Mesenchymal stem cell (in vitro differentiated cells and primary cell): ENCODE measurements at places on chromosomes 3 and 15.

DNA sequence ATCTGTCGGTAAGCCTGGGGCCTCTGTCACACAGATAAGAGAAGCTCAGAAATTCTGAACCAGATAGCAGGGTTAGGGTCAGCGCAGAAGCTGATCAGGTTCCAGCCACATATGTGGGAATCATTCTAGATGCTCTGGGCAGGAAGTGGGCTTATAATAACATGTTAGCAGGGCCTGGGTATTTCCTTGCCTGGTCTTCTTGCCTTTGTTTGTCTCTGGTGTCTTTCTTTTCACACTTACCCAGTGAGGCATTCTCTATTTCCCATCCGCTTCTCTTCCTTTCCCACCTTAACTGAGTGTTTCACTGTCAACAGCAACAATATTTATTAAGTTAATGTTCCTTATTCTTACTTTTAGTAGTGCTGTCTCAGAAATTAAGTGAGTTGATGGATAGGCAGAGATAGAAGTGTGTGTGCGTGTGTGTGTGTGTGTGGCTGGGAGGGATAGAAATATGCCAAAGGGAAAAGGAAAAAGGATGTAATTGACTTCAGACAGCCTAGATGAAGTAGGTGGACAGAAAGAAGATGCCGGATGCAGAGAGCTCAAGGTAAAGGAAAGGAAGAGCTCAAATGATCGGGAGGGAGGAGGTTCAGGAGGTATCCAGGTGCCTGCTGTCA lies 2.0 kb downstream of the PLA1A start:
- DNase-seq, result no peak

GRCh38 chr3:190369668-190370295 lies 18.2 kb upstream of the CLDN16 start:
- peak; percentile 65 for DNase-seq

- DNase-seq, result no peak
These were observed 5.6 kb downstream of the CCR1 start for GRCh38 chr3:46202535-46202934.

DNA sequence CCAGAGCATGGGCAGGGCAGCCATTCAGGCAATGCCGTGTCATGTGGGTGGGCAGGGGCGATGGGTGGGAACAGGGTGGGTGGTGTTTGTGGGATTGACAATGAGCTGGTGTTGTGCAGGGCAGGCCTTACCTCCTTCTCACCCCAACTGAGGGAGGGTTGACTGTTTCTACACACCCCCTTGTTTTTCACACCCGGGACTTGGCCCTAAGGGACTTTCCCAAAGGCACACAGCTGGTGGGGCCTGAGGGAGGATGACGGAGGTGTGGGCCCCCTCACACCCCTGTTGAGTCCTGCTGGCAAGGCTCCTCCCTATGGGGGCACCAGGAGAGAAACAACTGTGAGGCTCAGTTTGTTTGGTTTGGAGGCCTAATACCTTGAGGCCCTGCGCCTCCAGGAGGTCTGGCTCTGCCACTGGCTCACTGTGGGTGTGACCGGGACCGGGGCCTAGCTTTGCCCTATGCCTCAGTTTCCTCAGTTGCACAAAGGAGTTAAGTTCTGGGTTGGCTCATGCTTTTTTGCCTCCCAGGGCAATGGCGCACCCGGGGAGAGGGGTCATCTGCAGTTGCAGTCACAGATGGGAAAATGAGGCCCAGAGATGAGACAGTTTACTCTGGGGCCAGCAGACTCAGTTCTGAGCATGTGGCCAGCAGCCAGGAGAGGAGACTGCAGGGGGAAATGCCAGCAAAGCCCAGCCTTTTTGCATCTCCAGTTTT lies 5.1 kb upstream of the DNAH1 start:
- DNase-seq, result no peak

DNA sequence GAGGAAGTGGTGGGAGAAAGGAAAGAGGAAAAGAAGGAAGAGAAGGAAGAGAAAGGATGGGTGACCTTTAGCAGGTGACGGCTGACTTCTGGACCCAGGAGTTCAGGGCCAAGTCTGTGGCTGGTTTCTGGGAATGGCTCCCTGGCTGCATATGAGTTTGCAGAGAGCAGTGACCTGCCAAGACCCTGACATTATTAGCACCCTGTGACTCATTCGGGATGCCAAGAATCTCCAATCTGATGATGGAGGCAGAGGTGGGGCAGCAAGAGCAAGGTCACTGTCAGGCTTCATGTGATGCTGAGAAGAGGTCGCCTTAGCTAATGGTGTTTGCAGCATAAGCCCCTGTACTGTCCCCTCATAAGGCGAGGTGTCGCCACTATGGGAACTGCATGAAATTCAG lies 42.6 kb downstream of the MYZAP start:
- no peak for DNase-seq

DNA sequence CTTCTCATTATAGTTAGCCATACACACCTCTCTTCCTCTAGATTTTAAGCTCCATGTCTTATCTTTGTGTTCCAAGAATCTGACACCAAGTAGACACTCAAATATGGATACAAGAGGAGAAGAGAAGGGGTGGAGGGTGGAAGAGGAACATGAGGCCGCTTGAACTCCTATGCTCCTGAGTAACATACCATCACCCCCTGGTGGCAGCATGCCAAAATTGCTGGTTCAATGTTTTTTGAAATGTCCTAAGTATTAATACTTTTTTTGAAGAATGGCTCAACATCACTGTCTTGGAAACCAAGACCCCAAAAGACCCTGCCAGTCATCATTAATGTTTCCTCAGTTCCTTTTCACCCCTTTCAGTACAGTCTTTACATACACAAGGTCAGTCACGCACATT lies 71.8 kb upstream of the HACD2 start:
- DNase-seq, result no peak

DNA sequence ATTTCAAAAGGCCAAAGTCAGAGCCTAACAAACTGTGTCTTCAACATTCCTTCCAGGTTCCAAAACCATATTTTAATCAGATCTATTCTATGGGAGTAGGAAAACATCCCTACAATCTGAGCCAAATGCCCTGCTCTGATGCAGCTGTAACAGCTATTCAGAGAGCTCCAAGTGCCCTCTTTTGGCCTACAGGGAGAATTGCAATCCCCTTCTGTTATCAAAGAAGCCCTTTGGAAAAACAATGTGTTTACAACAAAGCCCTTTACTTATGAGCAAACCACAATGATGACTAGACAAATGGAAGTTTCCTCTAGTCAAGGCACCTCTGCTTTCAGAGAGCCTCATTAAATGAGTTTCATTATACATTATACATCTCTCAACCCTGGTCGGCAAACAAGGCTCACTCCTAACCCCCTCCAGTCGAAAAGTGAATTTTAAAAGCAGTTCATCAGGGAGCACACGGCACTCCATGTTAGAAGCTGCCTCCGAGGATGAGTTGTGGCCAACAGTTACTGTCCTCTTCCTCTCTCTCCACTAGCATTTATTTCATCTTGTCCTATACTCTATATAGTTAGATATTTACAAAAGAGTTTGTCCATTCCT lies 42.6 kb upstream of the TMCO5A start:
- peak; percentile 64 for DNase-seq

GRCh38 chr3:32078864-32079263 lies 27.6 kb upstream of the GPD1L start:
- DNase-seq, result no peak

DNA sequence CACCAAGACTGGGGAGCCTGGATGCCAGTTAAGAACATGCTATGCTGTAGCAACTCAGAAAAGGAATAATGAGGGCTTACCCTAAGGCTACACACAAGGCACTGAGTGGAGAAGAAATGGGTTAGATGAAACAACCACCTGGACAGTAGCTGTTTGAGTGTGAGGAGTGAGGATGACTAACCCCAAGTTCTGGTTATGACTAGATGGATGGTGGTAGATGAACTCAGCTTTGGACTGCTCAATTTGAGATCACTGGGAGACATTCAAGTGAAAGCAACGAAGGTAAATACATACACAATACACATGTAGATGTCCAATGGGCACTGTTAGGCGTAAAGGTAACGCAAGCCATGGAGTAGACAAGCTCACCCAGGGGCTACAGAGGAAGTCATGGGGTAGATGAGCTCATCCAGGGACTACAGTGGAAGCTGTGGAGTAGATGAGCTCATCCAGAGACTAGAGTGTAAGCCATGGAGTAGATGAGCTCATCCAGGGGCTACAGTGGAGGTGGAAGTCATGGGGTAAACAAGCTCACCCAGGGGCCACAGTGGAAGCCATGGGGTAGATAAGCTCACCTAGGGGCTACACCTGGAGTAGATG lies 98.3 kb downstream of the ANO10 start:
- DNase-seq, result peak; percentile 40

- DNase-seq, result no peak
These were observed 56.8 kb downstream of the PLXNA1 start for GRCh38 chr3:127039719-127040118.

DNA sequence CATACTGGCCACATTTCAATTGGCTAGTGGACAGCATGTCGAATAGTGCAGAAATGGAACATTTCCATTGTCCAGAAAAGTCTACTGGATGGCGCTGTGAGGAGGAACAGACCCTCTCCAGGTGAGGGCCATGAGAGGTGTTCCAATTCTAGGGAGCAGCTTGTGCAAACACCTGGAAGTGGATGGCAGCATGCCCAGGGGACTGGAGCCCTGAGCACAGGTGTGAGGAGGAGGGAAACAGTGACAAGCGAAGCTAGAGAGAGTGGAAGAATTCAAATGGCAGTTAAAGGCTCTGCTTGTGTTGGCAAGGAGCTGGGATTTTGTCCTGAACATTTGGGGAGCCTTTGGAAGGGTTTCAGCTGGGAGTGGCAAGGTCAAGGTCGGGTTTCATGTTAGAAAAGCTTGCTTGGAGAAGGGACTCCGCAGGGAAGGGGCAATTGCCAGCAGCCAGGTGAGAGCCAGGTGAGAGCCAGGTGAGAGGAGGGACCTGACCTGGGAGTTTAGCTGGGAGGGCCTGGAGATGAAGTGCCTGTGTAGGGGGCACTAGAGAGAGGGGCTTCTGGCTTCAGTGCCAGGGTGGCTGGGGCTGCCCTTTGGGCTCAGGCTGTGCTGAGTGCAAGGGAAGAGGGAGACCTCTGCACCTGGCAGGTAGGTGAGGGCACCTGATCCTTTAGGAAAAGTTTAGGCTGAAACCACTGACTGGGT lies 93.8 kb downstream of the LINGO1 start:
- no peak for DNase-seq

GRCh38 chr3:47239929-47240328 lies 42.7 kb downstream of the KIF9 start:
- DNase-seq, result no peak

GRCh38 chr3:11574981-11575669 lies 68.6 kb downstream of the VGLL4 start:
- no peak for DNase-seq

DNA sequence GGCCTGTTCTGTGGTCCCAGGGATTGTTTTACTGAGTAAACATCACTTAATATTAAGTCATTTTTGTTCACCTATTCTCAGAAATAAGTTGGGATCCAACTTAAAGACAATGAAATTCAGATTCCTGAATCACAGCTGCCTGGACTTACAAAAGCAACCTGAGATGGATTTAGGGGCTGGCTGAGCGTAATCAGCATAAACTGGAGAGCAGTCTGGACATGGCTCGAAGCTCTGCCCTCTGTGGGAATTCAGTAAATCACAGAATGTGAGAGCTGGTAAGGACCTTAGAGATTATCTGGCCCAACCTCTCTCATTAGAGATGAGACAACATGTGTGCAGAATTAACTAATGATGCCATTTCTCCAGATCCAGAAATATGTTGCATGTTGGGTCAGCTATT lies 23.7 kb downstream of the CCDC80 start:
- DNase-seq, result no peak

GRCh38 chr3:79344876-79345871 lies 422.6 kb downstream of the ROBO1 start:
- no peak for DNase-seq

DNA sequence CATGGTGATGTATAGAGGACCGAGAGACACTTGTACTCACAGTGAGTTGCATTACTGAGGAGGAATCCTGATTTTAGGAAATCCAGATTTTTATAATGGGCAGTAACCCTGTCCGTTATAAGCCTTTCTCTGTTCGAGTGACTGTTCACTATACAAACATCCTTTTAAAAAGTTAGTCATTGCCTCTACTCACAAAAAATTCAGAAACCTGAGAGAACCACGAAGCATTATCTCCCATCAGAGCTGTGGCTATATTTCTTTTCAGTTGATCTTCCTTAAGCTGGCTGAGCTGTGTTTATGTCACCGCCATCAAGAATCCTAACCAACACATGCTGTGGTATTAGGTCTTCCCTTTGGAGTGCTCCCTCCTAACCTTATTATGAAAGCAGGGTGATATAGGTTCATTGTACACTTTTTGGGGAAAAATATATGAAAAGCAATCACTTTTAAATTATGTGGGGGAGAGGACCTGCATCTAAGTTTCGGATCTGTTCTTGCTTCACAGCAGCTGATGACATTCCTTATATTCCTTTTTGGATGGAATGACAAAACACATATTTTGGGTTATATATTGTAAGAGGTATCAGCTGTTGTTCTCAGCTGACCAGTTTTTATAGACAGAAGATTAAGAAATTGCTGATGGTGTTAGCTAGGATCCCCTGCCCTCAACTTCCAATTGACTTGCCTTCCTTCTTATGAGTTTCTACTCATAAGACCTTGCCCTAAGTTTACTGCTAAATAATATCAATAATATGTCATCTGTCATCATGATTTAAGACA lies 465.9 kb upstream of the RASGRP1 start:
- DNase-seq, result no peak

- DNase-seq, result no peak
These were observed 181.1 kb downstream of the ITPR1 start for GRCh38 chr3:4674216-4674615.

DNA sequence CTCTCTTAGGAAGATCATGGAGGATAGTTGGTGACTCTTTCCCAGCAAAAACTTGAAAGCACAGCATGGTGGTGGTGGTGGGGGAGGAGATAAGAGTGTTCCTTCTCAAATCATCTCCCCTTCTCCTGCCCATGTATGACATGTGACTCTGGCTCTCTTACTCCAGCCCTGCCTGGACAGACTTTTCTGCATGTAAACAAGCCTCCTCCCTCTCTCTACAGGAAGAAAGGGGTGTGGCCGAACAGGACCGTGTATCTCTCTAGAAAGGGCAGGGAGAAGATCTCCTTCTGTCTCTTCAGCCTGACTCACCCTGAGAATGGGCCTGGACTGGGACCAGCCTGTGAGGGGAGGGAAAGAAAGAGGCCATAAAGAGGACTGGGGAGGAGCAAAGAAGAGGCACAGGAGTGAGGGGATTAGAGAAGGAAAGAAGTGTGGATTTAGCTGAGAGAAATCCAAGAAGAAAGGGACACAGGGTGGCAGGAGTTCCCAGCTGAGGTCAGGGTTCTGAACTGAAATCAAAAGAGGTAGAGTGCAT lies 1.5 kb downstream of the CELF6 start:
- DNase-seq, result peak; percentile 6

GRCh38 chr3:49867400-49867799 lies 2.3 kb downstream of the CAMKV start:
- DNase-seq, result no peak

GRCh38 chr3:193982258-193982659 lies 153.7 kb upstream of the HES1 start:
- no peak for DNase-seq

- no peak for DNase-seq
These were observed 36.3 kb upstream of the MEIS2 start for GRCh38 chr15:37136666-37137065.
